ENCODE measurements at places on chromosomes 2 and 18.

DNA sequence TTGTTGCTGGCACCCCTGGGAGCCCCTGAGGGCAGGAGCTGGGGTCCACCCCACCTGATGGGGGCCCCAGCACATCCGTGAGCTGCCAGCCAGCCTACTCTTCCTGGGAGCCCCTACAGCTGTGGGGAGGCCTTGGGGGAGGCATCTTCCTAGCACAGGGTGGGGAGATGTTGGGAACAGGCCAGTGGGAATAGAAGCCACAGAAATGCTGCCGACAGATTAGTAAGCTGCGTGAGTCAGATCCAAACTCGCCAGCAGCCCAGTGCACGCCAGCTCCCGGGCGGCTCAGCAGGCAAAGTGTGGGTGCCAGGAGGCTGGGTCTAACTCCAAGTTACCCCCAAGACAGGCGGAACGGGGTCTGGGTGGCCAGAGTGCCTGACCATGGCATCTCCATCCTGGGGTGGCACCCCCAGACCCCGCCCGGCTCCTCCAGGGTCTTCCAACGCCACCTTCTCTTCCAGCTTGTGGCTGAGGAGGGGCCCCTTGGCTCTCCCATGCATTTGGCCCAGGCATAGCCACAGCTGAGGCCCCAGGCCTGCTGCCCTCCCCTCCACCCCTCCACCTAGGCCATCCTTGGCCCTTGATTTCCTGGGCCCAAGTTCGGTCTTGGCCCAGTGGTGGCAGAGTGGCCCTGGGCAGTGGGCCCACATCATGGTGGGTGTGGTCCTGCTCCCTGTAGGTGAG lies 15.3 kb downstream of the CROCC2 start:
- DNase-seq: no peak

DNA sequence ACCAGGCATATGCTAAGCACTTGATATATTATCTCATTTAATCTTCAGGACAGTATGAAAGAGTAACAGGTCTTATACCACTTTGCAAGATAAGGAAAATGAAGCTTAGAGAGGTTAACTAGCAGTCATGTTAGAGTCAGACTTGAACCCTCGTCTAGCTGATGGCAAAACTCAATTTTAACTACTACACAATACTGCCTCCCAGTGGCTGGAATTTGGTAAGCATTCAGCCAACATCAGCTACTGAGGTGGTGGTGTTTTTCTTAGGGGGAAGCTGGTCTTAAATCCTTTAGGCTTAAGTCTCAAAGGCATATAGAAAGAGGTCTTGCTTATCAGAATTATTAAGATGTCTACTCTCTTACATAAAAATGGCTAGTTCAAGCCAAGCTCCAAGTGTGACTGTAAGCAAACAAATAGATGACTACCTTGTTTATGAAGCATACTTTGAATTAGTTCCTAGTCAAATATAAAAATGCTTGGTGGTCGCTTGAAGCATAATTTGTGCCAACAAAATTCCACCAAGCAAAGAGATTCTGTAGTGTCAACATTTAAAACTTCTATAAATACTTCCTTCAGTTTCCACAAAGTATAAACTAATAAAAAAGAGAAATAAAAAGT lies 325.4 kb upstream of the FIGN start:
- DNase-seq: no peak

DNA sequence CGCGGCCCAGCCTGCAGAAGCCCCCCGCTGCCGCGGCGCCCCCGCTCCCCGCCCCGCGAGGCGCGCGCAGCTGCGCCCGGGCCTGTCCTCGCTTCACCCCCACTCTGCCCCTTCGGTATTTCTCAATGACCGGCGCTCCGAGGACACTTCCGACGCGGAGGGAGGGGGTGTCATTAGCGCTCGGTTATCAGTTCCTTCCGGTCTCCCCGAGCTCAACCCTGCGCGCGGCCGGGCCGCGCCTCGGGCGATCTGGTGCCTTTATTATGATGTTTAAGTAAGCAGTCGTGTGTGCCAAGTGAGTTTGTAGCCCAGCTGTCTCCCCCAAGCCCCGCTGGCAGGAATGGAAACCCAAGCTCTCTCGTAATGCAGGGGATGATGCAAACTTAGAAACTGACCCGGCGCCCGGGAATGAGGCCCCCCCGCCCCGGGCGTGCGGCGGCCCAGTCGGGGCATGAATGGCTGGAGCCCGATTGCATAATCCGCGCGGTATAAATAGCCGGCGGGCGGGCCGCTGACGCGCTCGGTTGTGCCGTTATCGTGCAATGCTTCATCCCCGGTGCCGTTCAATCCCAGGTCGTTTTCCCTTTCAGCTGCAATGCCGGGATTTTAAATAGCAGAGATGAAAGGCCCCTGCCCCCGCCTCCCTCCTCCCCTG lies 3.9 kb upstream of the SPRED2 start:
- DNase-seq: no peak

- DNase-seq: no peak
Observed at GRCh38 chr18:13556502-13556901, 169.9 kb downstream of the FAM210A start.

- DNase-seq: no peak
Observed at GRCh38 chr2:127479866-127480743, 46.2 kb downstream of the IWS1 start.

DNA sequence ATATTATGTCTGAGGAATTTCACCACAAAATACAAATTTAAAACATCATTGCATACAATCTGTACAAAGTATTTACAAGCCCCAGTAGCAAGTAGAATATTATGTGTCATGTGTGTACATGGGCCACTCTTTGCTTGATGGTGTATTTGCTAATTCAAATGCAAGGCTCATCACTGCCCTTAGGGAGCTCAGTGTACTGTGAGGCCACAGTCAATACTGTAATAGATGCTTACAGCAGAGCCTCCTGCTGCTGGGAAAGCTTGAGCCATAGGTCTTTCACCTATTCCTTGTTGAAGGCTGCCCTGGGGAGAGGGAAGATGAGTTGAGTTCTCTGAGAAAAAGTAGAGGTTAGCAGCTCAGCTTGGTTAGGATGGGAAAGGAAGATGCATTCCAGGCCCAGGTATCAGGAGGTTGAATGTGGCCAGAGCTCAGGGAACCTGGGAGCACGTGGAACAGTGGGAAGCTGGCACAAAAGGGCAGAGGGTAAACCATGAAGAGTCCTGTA lies 189.6 kb downstream of the LRP1B start:
- no peak for DNase-seq

DNA sequence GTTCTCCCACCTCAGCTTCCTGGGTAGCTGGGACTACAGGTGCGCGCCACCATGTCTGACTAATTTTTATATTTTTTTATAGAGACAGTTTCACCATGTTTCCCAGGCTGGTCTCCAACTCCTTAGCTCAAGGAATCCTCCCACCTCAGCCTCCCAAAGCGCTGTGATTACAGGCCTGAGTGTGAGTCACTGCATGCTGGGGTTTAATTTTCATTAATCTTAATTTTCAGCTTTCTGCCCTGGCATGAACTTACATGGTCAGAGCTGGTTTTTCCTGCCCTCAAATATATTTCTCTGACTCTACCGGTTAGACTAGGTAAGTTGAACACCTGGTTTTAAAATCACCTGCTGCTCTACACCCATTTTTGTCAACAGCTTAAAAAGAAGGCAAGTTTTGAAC lies 3.1 kb downstream of the MARCHF7 start:
- DNase-seq: no peak

DNA sequence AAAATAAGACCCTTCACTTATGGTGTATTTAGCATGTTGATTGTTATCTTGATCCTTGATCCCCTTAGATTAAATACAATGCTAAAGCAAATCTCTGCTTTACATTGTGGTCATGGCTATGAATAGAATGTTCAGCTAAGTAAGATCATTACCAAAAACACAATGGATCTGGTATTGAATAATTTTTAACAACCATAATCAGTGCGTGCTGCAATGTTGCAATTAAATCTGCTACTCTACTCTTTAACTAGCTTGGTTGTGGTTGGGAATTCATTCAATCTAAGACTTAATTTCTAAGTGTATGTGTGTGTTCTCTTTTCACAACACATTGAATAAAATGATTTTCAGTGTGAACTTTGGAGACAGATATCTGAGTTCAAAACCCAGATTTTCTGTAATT lies 442.5 kb upstream of the ZNF804A start:
- no peak for DNase-seq

- DNase-seq: no peak
Observed at GRCh38 chr2:144084114-144084661, 435.7 kb downstream of the ZEB2 start.

- DNase-seq: no peak
Observed at GRCh38 chr2:198385856-198386255, 581.5 kb downstream of the PLCL1 start.

DNA sequence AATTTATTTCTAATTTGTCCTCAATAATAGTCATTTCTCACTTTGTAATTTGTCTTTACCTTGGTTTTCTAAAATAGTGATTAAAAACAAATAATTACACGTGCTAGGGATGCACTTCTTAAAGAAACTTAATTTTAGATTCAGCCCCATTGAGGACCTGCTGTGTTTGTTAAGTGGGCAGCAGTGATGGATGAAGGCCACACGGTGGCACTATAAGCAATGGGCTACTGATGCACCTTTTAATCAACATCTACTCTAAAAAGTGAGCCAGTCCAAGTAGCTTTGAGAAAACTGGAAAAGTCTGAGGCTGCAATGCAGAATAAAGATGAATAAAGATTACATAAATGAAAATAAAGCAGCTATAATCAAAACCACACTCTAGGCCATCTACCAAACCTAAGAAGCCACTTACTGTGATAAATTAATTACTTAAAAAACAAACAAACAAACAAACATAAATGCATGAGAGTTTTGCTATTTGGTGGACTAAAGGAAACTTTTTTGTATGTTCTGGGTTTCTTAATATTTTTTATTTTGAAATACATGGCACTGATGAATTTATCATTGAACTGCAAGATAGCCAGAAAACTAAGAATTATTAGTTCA lies 89.3 kb downstream of the PDE11A start:
- DNase-seq: no peak

DNA sequence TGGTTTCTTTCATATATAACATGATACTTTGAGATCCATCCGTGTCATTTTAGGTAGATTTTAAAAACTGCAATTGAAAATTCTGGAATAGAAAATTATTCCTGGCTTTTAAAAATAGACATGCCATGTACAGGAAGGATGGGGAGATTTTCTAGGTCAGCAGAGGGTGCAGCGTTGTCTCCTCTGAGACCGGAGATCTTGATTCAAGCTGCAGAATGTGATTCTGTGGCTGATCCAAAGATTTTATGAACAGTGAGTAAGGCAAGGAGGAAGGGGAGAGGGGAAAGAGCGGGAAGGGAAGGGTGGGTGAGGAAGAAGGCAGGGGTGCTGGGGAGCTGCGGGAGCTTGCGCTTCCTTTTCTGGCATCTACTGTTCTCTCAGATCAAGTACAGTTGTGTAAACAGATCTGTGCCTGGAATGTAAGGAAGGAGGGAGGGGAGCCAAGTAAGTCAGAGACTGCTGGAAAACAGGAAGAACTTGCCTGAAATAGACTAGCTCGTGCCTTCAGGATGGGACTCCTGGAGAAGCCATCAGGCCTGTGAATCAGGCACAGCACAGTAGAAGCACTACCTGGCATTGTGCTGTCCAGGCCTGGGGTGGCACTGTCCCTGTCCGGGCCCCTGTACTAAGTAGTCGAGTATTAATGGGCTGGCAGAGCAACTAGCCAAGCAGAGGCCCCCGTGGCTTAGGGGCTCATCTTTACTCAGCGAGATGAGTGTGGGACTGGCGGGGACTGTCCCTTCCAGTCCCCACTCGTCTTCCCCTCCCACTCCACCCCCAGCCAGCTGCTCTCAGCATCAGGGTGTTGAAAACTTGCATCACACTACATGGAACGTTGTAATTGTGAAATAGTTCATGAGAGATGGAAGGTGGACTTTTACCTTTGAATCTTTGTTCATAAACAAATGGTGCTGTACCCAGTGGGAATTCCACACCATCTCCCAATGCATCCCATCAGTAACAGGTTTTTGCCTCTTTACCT lies 163.5 kb downstream of the UXS1 start:
- DNase-seq: peak; percentile 50

DNA sequence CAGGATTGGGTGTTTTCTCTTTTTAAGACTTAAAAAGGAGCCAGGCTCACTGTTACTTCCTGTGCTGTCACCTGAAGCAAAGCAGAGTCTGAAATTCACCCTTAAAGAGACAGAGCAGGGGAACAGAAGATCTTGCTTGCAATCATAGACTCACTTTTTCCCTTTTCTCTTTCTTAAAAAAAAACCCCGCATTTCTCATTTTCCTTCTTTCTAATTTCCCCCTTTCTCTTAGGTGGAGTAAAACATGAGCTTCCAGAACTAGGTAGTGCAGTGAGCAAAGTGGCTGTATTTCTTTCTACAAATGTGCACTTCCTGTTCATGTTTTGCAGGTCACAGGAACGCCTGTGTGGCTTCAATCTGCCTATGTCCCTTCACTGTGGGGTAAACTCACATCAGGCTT lies 381.2 kb downstream of the LPIN1 start:
- no peak for DNase-seq

DNA sequence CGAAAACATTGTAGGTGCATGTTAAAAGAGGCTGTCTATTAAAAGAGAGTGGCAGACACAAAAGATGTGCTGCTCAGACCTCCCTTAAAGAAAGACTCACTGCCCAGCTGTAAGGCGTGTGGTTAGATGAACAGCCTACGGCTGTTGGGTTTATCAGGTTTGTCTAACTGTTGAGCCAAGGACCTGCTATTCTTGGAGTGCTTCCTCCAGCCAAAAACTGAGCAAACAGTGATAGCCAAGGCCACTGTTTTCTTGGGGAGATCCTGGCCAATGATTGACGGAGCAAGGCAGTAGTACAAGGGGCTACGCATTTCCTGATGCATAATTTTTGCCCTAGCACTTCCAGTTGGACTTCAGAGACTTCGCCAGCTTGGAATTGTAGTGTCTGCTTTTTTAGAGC lies 1.4 kb upstream of the RAB3GAP1 start:
- DNase-seq: no peak

DNA sequence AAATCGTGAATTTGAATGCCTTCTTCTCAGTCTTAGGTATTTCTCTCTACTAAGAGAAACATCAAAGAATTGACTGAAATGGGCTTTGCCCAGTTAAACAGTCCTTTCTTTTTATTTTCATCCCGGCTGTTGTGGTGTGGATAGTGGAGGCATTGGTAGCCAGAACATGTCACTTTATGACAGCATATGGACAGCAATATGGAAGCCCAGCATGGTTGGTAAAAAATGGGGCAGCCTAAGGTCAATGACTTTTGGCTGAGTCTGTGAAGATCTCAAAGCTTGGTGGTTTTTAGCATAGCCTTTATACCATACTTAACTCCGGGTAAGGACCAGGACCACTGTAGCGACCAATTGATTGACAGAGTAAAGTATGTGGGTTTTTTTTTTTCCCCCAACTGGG lies 3.2 kb downstream of the CERS6 start:
- DNase-seq: no peak

- DNase-seq: no peak
Observed at GRCh38 chr2:9649261-9649660, 18.5 kb upstream of the YWHAQ start.

GRCh38 chr2:136281281-136282114 lies 163.5 kb upstream of the CXCR4 start:
- peak; percentile 35 for DNase-seq

GRCh38 chr2:189298038-189298437 lies 118.5 kb upstream of the COL5A2 start:
- DNase-seq: no peak

DNA sequence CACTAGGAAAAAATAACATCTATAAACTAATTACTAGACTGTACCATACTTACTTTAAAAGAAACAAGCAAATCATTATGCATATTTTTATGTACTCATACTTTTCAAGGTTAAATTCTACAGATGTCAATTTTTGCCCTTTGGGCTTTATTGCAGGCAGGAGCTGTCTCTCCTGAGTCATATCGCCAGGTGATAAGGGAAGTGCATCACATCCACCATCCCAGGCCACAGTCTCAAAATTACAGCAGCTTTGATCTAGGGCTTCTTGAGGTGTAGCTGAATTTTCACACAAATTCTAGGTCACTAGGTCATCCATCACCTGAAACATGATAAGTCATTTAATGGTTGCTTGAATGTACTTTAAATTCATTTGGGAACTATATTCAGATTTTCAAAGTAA lies 38.4 kb upstream of the FRZB start:
- no peak for DNase-seq

All from stimulated activated CD4-positive, alpha-beta T cell treated with anti-CD3 and anti-CD28 coated beads, Interleukin-4, amount 100 ng/mL, for 4 hours (primary cell).